ENCODE measurements at places on chromosomes 7 and 10.
A peak's percentile ranks its signal among the peaks of the same experiment; 100 is the strongest.

DNA sequence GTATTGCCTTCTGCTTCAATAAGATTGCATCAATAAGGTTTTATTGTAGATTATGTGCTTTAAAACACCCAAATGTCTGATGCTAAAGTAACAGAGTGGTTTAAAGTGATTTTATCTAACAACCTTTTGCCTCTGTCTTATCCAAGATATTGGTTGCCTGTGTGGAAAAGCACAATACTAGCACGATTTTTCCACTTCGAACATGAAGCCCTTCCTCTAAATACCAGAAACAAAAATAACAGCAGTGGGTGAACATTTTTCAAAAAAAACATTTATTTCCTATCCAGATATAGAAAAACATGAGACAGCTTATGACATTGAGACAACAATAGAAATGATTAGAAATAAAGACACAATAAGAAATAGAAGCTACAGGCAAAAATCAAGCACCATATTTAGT, 59.5 kb upstream of the MDFIC start:
- no peak for DNase-seq

GRCh38 chr10:124428207-124428777, 9.6 kb upstream of the OAT start:
- DNase-seq, result no peak

GRCh38 chr10:71126432-71126831, 85.9 kb upstream of the UNC5B start:
- no peak for DNase-seq

GRCh38 chr10:112985690-112986543, 35.9 kb downstream of the TCF7L2 start:
- DNase-seq, result no peak

DNA sequence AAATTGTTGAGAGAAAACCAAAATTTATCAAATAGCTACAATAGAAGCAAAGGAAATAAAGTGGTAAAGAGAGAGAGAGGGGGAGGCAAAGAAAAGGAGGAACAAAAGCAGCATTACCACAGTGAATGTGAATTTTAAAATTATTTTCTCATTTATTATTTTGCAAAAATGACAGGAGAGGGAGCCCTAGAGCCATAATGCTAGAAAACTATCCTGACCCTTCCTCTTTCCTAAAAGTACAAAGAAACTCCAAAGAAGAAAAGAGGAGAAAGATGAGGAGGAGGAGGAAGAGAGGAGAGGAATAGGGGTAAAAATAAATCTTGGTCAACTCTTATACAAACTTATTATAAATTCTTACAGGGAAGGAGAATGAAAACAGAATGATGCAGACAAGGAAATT, 921.5 kb downstream of the NRG3 start:
- DNase-seq, result no peak

DNA sequence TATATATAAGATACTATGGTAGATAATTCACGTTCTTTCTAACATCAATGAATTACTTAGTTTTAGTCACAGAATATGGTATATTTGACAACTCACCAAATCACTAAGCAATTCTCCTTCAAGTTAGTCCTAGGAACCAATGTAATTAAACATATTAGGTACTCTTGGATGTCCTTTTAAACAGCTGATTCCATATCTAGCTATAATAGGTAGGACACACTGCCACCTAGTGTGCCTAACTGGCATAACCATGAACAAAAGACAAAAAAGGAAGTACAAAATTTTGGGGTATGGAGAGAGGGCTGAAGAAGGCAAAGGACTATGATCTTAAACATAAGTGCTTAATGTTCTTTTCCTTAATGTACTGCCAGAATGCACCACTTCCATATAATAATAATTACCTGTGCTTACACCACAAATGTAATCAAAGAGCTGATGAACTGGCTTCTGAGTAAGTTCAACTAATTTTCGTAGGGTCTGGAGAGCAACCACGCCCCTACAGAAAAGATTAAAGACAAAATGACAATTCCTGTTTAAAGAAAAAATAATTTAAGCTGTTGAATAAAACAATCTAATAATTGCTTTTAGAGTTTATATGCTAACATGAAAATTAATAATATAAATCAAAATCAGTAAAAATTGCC, 28.7 kb downstream of the PNPLA8 start:
- peak; percentile 1 for DNase-seq

DNA sequence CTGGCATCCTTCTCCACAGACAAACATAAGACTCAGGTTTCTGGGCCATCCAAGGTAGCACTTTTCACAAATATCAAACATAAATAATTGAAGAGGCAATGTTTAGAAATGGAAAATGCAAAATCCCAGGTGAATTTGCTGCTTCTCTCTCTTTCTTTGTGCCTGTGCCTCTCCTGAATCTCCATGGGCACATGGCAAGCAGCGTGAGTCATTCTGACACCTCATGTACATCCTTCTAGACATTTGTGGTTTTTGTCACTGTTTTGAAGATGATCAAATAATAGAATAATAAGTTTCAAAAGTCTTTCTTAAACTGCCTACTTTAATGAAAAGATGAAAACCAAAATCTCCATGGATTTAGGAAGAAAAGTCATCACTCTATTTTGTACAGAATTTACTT, 60.3 kb upstream of the RAB11FIP2 start:
- no peak for DNase-seq

DNA sequence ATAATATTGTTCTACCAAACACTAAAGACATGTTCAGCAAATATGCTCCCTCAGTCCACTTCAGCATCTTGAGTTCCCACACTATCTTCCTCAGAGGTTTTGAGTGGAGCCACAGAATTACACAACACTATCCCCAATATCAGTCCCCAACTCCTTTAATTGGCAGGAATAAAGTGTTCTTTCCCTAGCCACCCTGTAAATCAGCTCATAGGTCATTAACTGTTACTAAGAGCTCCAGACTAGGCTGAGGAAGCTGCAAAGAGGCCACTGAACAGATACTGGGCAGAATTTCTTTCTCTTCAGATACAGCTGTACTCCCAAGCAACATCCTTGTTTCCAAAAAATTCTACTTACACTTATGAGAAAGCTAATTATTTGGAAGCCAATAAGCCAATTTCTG, 11.6 kb upstream of the KAT6B start:
- no peak for DNase-seq

DNA sequence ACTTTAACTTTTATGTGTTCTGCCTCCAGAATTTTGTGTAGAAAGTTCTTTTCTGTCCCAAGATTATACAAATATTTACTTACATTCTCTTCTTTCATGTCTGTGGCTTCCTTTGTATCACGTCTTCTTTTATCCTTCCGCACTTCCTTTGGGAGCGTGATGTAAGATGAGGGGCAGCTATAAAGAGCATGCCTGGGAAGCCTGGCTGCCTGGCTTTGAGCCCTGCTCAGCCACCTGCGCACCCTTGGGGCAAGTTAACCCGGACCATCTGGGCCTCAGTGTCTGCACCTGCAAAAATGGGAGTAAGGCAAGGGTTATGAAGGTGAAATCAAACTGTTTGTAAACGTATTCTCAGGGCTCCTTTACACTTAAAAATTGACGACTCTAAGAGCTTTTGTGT, 25.2 kb downstream of the PALD1 start:
- no peak for DNase-seq

- DNase-seq, result no peak
Observed at GRCh38 chr10:62710182-62710581, 94.3 kb upstream of the ADO start.

DNA sequence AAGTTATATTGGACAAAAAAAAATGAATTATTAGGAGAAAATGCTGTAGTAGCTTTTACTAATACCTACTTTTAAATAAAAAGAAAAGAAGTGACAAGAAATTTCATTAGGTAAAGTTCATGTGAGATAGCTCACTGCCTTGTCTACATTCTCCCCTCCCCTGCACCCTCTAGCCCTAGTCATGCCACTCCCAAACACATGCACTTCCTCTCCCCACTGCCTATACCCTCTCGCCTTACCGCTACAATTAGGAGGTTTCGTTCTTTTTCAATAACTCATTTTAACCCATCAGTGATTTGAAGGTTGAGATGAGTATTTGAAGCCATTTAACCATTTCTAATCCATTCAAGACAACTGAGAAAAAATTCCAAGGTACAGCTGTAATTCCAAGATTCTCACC, 75.3 kb downstream of the HIBADH start:
- DNase-seq, result no peak

DNA sequence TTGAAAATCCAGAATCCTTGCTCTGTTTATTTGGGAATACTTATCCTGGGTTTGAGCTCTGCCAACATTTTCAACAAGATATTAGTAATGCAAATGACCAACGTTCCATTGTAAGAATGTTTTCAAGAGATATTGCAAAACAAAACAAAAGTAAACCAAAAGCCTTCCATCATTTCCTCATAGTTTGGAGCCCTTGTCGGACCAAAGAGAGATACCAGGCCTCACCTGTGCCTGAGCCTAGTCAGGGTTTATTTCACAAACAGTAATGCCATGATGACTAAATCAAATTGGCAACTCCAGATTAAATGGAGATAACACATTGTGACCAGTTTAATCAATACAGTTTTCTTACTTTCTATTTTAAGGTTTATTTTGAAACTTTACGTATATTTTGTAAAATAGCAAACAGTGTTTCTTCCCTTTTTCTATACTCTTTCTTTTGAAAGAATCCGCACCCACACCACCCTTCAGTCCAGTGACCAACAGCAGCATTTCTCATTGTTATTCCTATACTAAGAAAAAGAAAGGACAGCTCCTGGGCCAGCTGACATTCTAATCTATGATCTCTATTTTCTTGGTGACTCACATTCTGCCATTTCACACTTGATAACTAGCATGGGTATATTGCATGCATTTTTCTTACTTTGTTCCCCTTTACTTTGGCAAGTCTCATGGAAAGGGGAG, 168.5 kb upstream of the MEOX2 start:
- DNase-seq, result no peak

DNA sequence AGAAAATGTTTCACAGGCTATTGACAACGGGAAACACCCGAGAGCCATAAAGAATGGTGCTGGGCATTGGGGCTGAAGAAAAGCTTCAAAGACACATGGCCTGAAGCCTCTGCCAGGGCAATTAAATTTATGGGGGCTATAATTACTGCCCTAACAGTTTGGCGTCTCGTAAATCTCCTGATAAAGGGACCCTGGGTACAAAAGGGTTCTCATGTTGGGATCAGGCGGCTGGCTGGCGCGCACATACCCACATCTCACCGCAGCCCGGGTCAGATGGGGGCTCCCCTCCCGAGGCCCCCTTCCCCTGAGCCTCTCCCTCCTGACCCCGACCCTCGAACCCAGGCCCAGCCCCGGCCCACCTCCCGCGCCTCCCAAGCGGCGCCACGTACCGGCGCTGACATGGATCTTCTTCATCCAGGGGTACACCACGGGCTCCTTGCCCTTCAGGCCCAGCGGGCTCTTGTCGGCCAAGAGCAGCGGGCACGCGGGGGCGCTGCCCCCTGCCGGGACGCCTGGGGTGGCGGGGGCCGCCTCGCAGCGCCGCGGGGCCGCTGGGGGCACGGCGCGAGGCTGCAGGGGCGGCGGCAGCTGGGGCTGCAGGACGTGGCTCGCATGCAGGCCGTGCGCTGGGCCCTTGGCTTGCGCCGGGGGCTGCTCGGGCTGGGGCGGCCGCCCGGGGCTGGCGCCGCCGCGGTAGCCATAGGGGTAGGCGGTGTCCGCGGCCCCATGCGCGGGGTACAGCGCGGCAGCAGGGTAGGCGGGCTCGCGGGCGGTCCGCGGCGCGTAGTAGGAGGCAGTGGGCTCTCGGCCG, 623 bp downstream of the HOXA4 start:
- no peak for DNase-seq

GRCh38 chr10:125155101-125155500, 5.3 kb downstream of the CTBP2 start:
- no peak for DNase-seq

DNA sequence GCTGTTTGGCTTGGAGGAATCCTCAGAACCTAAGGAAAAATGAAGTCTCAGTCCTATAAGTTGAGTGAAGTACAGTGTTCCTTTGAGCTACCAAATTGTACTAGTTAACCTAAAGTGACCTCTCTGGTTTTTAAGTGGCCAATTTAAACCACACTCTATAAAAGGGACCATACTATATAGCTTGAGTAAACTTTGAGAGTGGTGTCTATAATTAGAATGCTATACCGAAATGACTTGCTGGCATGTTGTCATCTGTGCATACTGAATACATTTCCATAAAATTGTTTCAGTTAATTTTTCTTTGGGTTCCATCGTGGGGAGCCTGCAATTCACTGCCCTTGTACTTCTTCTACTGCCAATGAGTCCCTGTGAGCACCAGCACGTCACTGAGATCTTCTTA, 151.1 kb downstream of the DKK1 start:
- DNase-seq, result no peak

DNA sequence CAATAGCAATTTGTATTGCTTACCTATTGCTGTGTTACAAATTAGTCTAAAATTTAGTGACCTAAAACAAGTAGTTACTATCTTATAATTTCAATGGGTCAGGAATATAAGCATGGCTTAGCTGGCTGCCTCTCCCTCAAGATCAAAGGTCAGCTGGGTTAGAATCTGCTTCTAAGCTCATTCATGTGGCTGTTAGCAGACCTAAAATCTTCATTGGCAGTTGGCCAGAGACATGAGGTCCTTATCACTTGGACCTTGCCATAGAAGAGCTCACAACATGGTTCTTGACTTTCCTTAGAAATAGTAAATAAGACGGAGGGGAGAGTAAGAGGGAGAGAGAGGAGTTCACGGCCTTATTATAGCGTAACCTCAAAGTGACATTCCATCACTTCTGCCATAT, 468.0 kb downstream of the HTR7 start:
- DNase-seq, result no peak

DNA sequence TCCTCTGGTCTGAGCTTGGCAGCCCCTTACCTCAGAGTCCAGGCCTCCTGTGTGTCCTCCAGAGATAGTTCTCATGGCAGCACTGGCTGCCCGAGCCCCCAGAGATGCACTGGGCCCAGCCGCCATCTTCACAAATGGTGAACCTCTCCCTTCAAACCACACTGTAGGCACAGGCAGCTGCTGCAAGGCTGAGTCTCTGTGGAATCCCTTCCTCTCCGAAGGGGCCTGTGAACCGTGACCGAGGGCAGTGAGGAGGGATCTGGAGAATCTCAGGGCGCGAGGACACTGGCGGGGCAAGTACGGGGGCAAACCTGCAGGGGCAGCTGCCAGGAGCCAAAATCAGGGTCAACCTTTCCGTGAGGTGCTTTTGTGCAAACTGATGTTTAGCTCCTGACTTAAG, 69.5 kb upstream of the CFAP46 start:
- no peak for DNase-seq

GRCh38 chr10:89591111-89591795, 53.8 kb downstream of the PANK1 start:
- no peak for DNase-seq

Measured in AG04449 (cell line).